GM06990 (cell line): ENCODE measurements at places on chromosomes 3 and 15.
A peak's percentile ranks its signal among the peaks of the same experiment; 100 is the strongest.

DNA sequence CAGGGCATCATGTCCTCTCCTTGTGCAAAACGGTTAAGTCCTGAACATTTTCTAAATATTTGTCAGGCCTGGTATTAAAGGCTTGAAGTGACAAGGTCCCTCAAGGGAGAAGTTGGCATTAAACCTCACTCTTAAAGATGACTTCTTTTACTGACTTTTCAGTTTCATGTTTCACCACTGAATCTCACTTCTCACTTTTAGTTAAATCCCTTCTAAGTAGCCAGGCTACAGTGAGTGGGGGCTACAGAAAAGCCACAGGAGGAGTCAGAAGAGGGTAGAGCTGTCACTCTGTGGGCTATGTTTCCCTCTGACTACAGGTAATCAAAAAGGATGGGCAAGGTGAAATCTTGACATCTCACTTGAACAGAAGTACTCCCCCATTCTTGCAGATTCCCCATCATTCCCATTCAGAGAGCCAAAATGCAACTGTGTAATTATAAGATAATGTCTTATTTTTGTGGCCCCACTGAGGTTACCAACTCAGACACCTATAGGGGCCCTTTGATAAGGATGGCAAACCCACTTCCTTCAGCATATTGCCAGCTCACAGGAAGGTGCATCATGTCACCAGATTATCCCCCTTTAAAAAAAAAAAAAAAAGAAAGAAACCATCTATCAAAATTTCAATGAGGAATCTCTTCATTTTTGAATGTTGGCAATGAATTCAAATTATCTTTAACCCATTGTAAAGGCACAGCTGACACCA lies 790.1 kb upstream of the CFAP20DC start:
- peak; percentile 63 for DNase-seq

DNA sequence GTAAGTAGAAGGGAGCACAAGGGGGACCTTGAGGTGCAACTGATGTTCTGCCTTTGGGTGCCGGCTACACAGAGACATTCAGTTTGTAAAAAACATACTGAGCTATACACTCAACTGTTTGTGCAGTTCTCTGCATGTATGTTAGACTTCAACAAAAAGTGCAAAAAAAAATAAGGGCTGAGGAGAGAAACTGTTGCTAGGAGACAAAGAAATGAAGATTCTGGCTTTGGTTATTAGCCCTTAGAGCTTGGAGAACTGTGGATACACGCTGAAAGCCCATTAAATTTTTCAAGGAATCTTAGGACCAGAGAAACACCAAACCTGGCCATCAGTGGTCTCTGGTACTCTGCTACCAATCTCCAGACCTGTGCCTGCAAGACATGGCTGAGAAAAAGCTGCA lies 207.6 kb upstream of the NSMCE3 start:
- DNase-seq = no peak

DNA sequence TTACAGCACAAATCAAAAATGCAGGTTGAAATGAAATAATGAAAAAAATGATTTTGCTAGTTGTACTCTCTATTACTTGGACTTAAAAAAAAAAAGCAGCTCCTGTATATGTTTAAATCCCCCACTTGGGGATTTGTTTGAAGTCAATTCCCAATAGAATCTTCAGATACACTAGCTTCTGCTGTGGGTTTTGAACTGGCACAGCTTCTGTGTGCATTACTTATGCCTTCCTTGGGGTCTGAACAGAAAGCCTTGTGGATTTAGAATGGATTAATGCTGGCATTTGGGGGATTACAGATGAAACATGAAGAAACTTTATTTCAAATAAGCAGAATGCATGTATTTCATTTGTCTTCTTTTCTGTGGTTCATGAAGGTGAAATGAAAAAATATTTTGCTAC lies 513.2 kb upstream of the TBL1XR1 start:
- DNase-seq = no peak

GRCh38 chr3:140731440-140732119 lies 53.7 kb downstream of the TRIM42 start:
- DNase-seq = no peak

DNA sequence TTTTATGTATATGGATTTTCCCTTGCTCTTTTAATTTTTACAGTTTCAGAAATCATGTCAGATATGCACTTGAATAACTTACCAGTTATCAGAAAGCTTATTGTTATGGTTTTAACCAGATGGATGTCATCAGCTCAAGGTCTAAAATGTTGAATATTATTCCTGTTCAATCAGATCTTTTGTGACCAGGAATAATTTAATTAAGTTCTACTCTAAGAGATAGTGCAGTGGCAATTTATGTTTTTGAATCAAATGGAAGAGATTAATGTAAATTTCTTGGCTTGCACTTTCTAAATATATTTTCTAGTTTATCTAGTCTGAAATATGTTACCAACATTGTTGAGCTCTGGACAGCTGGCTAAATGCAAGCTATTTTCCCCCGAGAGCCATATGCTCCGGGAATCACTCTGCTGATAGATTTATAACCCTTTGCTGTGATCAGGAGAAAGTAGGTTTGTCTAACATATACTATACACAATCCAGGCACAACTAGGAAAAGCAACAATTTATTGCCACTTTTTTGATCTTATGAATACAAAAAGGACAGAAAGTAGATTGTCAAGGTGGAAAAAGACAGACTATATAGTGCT lies 76.8 kb upstream of the CD96 start:
- DNase-seq = no peak
